ENCODE measurements at places on chromosomes 7 and 10. TPM values are rescaled to one million over a fixed set of nuclear protein-coding genes. Genes with fewer than 3 reads are reported as not detected.

Gene GPR85
- not detected for total RNA-seq

Gene VWA2
- not detected for total RNA-seq

Gene ZNF25
- 5.0 TPM for total RNA-seq

Gene CYP2C19
- not detected for total RNA-seq

Gene IL2RA
- total RNA-seq: 239 TPM

Gene COBL
- not detected for total RNA-seq

Gene ADAM22
- 2.9 TPM for total RNA-seq

Gene LRMDA
- total RNA-seq: not detected

Gene CTAGE6
- total RNA-seq: 0.98 TPM

Gene SYT15B
- 0.27 TPM for total RNA-seq

Gene GALNT17
- total RNA-seq: not detected

Gene PPP1R9A
- total RNA-seq: not detected

Gene BLNK
- total RNA-seq: not detected

Gene ABCA13
- not detected for total RNA-seq

Gene CTAGE8
- 0.98 TPM for total RNA-seq

Gene CHAT
- not detected for total RNA-seq

Gene CYP17A1
- not detected for total RNA-seq

Gene STOX1
- total RNA-seq: 0.73 TPM

Gene CABCOCO1
- not detected for total RNA-seq

Gene TRIM73
- total RNA-seq: 11.1 TPM

Gene ENKUR
- not detected for total RNA-seq

Gene NRAP
- total RNA-seq: not detected

Gene LIPM
- not detected for total RNA-seq

Gene ADAMTS14
- total RNA-seq: not detected

Gene TMEM270
- total RNA-seq: not detected

Gene TUBB8
- total RNA-seq: not detected

Gene SHH
- 0.05 TPM for total RNA-seq

Gene TMEM196
- not detected for total RNA-seq

Gene AKR1C8
- total RNA-seq: 0.23 TPM
